Body of pancreas (tissue), 4 donors: ENCODE measurements at places on chromosomes 4 and X. TPM values are rescaled to one million over a fixed set of nuclear protein-coding genes. Genes with fewer than 3 reads are reported as not detected.

Gene SMIM31
- total RNA-seq: 0.78 TPM

Gene ATP11C
- 14.5 TPM for total RNA-seq

Gene ARHGAP10
- 23.9 TPM for total RNA-seq

- no peak overlapping the region for H3K4me3 ChIP-seq
- peaks cover 19% of the 10 kb centered on the region for H3K4me1 ChIP-seq
- no peak overlapping the region for H3K27ac ChIP-seq
- DNase-seq: no peak
Observed at GRCh38 chr4:148255344-148255720, 186.9 kb downstream of the NR3C2 start.

DNA sequence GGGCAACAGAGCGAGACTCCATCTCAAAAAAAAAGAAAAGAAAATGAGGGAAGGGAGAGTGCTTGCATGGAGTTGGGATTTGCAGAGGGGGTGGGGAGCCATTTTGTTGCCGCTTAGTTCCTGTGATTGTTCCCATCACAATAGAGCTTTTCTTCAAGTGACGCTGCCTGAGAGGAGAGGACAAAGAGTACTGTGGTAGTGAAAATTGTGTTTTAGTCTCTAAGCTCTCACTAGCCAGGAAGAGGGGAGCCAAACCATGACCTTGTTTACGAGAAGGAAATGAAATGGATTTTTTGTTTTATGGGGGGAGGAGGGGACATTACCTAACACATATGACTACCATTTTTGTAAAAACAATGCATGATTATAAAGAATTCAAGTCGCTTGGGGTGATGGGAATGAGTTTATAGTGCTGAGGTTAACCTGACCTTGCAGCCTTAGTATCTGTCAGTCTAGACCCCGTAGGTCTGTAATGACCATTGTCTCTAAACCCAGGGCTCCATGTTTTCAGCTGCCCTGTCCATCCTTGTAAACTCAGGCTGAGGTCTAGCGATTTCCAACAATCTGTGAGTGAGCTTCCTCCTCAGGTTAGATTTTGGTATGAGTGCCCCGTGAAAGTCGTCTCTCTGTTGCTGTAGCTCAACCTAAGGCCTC is 18.8 kb downstream of the SRD5A3 start:
- no peaks in the 10 kb centered on the region for H3K36me3 ChIP-seq
- H3K27me3 ChIP-seq: no peaks in the 10 kb centered on the region
- H3K4me1 ChIP-seq: no peaks in the 10 kb centered on the region
- DNase-seq: no peak
- no peak overlapping the region for H3K4me3 ChIP-seq

DNA sequence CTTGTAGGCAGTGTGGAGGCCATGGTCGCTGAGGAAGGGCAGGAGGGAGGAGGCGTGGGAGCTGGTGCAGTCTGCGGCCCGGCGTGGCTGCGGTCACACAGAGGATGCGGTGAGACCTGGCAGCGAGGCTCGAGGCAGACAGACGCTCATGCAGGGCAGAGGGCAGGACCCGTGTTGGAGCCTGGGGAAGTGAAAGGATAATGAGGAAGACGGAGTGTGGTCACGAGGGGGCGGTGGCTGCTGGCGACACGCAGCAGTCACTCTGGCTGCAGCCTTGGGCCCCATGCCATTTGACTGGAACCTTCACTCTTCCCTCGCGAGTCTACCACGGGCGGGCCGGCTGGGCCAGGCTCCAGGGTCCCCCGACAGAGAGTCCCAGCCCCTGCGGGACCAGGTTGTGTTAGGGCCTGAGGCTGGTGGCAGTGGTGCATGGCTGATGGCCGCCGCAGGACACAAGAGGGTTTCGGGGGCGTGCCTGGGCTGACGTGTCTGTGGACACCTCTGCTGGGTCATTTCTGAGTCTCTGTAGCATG is 68.8 kb upstream of the HGFAC start:
- no peaks in the 10 kb centered on the region for H3K27me3 ChIP-seq

GRCh38 chrX:153019166-153019565 is 25.2 kb upstream of the PNMA5 start:
- DNase-seq: no peak
- H3K27me3 ChIP-seq: no peaks in the 10 kb centered on the region
- H3K36me3 ChIP-seq: no peaks in the 10 kb centered on the region
- no peak overlapping the region for H3K27ac ChIP-seq
- no peak overlapping the region for H3K4me3 ChIP-seq

DNA sequence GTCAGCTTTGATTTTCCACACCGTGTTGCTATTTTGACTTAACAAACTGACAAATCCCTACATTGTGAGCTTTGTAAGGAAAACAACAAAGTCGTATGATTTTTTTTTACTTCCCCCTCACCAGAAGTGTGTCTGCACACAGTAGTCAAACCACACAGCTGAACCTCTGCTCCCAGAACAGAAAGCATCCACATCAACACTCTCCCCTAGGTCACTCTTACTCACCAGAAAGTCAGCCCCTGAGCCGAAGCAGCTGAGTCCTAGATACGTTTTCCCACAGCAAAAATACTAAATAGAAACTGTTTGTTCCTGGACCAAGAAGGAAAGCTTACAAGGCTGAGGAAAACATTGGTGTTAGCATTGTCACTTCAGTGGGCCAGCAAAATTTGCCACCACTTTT is 305.7 kb downstream of the DHX15 start:
- no peak overlapping the region for H3K27ac ChIP-seq
- H3K36me3 ChIP-seq: no peaks in the 10 kb centered on the region

DNA sequence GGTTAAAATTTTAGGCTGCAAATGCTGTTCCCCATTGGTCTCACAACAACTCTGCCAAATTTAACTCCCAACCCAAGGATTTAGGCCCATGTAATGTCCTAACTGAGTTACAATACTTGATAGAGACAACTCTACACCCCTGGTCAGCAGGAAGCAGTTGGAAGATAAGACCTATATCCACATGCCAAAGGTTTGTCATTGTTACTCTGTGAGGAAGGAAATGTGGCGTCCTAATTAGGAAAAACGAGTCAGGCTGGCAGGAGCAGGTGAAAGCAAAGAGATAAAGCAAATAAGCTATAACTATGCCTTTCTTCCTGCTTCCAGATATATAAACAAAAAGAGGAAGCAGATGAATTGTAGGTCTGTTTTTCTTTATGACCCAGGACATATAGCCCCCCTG is 69.1 kb downstream of the SPIN4 start:
- H3K27me3 ChIP-seq: no peaks in the 10 kb centered on the region
- no peaks in the 10 kb centered on the region for H3K4me1 ChIP-seq
- H3K4me3 ChIP-seq: no peak overlapping the region
- H3K27ac ChIP-seq: no peak overlapping the region

- DNase-seq: no peak
- H3K4me3 ChIP-seq: no peak overlapping the region
- no peaks in the 10 kb centered on the region for H3K27me3 ChIP-seq
- no peaks in the 10 kb centered on the region for H3K36me3 ChIP-seq
- no peak overlapping the region for H3K27ac ChIP-seq
- H3K4me1 ChIP-seq: no peaks in the 10 kb centered on the region
Observed at GRCh38 chrX:41692162-41692749, 3.5 kb downstream of the GPR34 start.

DNA sequence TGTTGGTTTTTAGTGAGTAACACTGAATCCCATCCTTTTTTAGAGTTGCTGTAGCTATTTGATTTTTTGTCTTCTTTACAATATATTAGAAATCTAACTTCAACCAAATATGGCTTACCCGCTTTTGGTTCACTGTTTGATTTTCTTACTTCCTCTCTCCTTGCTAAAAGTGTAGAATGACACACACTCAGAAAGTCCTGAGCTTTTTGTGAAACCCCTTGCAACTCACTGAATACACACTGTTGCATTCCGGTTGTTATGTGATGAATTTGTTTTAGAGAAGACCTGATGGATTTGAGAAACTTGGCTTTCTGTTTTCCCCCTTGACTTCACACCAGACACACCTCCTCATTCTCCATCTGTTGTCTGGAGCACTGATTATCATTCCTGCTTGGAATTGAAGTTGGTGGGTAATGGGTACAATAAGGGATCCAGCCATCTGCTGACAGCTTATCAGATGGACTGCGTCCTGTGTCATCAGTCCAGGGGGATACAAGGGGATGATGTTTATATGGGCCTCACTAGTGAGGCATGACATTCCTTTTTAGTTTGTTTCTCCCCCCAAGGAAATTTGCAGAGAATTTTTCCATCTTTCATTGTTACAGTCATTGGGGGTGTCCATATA is 5.2 kb downstream of the TMEM164 start:
- peaks cover 47% of the 10 kb centered on the region for H3K4me1 ChIP-seq
- no peaks in the 10 kb centered on the region for H3K27me3 ChIP-seq
- H3K4me3 ChIP-seq: no peak overlapping the region
- no peaks in the 10 kb centered on the region for H3K36me3 ChIP-seq

DNA sequence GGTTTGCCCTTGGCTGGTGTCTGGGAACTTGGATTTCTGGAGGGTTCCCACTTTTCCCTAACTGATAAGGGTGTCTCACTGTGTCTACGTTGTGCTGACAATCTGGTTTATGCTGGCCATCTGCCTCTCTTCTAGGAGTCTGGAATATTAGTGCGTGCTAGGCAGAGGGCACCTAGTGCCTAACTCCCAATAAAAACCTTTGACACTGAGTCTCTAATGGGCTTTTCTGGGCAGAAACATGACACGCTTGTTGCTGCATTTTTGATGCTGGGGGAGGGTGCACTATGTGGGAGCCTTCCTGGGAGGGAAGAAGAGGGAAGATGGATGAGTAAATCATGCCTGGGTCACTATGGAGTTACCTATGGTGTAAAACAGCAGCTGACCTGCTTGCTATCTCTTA is 16.3 kb upstream of the ZNF41 start:
- no peak for DNase-seq
- no peak overlapping the region for H3K27ac ChIP-seq
- no peak overlapping the region for H3K4me3 ChIP-seq
- no peaks in the 10 kb centered on the region for H3K4me1 ChIP-seq
- H3K36me3 ChIP-seq: no peaks in the 10 kb centered on the region

GRCh38 chr4:177489471-177490246 is 47.4 kb upstream of the AGA start:
- H3K4me1 ChIP-seq: no peaks in the 10 kb centered on the region
- no peak overlapping the region for H3K27ac ChIP-seq
- H3K36me3 ChIP-seq: no peaks in the 10 kb centered on the region
- no peaks in the 10 kb centered on the region for H3K27me3 ChIP-seq

DNA sequence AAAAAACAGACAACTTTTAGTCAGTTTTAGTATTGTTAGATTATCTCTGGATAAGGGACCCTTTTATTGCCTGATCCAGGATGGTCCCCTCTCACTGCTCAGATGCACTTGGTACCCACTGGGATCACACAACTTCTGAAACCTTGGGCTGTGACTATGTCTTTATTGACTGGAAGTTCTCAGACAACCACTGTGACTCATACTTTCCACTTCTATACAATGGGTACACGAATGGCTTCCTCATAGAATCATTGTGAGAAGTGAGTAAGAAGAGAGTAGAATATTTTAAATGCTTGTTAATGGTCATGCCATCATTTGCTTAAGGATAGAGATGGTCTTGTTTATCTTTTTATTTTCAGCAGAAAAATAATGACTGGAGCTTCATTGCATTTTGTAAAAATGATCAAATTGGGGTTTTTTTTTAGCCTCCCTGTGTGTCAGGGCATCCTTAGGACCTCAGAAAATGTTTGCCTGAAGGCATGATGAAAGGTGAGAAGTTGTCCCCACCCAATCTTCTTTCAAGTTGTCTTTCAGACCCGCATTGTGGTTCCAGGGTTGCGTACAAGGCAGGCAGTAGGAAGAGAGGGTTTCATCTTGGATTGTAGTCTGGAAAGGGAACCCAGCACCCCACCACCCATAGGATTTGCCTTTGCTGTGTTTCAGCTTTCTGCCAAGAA is 115.1 kb downstream of the CPEB2 start:
- peaks cover 14% of the 10 kb centered on the region for H3K4me1 ChIP-seq
- H3K27me3 ChIP-seq: no peaks in the 10 kb centered on the region
- no peak for DNase-seq
- no peak overlapping the region for H3K4me3 ChIP-seq

DNA sequence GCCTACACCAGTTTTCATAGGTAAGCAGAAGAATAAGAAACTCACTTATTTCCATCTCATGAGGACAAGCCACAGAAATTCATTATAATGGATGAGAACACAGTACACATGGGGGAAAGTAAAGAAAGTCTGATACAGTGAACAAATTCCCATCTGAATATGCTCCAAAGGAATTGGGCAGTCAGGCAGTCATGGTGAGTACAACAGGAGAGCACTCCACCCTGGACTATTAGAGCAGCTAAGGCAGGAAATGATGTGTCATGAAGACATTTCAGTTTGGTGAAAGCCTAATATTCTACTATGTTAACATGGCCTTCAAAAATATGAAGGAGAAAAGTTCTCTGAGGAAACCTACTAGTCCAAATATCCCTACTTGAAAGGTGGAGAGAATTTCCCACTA is 92.0 kb upstream of the PRDX4 start:
- no peaks in the 10 kb centered on the region for H3K36me3 ChIP-seq
- no peak for DNase-seq
- no peak overlapping the region for H3K4me3 ChIP-seq
- H3K27ac ChIP-seq: no peak overlapping the region
- no peaks in the 10 kb centered on the region for H3K27me3 ChIP-seq
- no peaks in the 10 kb centered on the region for H3K4me1 ChIP-seq
